ENCODE measurements at places on chromosomes 2 and 18.

DNA sequence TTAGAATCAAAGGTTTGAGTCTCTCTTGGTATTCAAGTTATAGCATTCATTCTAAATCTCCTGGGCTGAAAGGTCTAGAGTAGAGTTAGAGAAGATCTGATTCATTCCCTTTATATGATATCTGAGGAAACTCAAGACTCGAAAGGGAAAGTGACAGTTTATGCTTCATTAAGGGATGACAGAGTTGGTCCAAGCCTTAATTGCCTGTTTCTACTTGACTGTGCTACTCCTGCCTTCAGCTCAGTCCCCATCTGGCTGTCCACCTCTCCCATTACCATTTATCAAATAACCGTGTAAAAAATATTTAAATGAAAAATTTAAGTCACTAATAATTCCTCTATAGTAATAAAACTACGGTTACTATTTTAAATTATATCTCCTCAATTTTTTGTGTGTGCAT lies 537.1 kb upstream of the MEX3C start:
- DNase-seq, result no peak

DNA sequence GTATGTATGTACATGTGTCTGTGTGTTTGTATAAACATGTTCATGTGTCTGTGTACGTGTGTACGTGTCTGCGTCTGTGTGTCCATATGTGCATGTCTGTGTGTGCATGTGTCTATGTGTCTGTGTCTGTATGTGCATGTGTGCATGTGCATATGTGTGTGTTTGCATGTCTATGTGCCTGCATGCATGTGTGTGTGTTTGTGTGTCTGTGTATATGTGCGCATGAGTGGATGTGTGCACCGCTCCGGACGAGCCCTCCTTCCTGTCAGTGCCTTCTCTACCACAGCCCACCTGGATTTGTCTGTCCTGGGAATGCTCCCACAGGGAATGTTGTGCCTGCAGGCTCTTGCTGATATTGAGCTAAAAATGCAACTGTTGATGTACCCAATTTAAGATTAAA lies 113.3 kb upstream of the EPC2 start:
- DNase-seq, result no peak

DNA sequence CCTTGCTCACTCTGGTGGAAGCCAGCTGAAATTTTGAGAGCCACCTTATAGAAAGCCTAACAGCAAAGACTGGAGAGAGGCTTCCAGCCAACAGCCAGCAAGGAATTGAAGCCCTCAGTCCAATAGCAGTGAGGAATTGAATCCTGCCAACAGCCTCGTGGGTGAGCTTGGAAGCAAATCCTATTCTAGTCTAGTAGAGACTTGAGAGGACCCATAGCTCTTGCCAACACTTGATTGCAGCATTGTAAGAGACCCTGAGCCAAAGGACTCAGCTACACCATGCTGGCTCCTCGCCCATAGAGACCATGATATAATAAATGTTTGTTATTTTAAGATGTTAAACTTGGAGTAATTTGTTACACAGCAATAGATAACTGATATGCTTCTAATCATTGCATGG lies 403.0 kb upstream of the TNP1 start:
- DNase-seq, result no peak

- DNase-seq, result no peak
Observed at GRCh38 chr2:69686813-69687212, 43.3 kb upstream of the AAK1 start.

DNA sequence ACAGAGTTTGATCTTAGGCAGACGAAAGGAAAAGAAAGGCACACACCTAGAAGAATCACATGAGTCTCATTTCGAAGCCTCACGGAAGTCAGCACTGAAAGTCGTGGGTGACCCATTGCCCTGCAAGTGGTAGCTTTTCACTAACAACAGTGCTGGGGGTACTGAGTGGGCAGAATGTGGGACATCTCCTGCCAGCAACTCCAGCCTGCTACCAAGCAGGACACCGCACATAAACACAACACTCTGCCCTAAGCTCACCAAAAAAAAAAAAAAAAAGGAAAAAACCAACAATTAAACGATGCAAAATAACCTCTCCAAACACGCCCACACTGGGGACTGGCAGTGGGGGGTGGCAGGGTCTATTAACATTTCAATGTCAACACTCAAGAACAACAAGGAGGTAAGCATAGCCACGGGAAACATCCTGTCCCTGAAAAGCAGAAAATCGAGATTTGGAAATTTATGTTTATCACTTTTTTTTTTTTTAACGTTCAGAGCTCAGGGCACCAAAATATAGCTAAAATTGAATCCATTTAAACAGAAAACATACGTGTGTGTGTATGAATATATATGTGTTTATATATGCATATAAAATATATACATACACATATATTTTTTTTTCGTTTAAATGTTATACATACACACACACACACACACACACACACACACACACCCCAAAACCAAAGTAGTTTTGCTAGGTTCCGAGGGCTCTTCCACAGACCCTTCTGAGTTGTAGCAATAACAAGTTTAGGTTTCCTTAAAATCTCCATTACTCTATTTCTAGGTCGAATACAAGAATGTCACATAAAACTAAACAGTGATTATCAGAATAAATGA lies 2.2 kb downstream of the INO80D start:
- no peak for DNase-seq

DNA sequence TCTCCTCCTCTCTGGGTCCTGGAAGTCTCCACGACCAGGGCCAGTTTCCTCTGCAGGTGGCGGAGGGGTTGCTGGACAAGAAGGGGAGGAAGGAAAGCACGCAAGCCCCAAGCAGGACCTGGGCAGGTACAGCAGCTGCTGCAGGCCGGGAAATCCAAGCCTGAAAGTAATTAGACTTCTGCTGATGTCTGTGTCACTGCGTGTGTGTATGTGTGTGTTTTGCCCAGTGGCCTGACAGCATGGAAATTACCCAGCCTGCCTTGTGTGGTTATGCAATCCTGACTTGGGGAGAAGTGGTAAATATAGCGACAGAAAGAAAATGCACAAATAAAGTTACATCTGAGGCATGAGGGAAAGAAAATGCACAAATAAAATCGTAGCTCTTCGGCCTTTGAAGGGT lies 121.8 kb upstream of the ZBTB14 start:
- DNase-seq, result peak; percentile 33

DNA sequence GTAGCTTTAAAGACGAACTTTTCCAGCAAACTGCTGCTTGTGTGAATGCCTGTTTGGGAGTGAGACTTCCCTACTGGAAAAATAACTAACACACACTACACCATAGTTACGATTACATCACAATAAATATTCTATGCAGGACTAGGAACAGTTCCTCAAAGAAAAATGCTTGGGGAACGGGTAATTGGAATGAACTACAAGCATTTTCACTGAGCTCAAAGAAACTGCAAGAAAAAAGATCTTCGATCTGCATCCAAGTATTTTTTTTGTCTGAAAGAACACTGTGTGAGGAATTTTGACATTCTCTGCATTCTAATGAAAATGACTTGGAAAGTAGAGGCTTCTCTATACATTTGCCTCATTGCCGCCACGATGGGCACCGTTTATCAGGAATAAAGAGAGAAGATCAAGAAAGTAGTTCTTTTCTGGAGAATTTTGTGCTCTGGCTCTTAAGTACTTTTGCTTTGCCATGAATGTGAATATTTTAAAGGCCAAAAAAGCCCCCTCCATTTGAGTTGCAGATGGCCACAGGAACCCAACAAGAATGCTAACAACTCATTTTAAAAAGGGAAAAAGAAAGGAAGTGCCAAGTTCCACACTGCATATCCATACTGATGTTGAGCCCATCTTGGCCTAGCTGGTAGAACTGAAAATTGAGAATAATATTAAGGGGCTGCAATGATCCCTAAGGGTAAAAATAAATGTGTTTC lies 13.6 kb downstream of the LYPD1 start:
- peak; percentile 48 for DNase-seq
